ENCODE measurements at places on chromosomes 3 and 15.

DNA sequence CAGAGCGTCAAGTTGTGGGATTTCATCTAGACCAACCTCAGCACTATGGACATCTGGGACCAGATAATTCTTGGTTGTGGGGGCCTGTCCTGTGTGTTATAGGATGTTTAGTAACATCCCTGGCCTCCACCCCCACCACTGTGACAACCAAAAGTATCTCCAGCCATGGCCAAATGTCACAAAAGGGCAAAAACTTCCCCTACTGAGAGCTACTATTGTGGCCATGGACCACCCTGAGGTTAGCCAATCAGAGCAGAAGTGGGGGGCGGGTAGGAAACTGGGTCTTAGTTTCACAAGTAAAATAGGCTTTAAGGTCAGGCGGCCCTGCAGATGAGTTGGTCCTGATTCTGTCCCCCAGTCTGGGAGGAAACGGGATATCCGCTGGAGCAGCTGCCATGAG is 25.4 kb downstream of the KIF7 start:
- DNase-seq: no peak

DNA sequence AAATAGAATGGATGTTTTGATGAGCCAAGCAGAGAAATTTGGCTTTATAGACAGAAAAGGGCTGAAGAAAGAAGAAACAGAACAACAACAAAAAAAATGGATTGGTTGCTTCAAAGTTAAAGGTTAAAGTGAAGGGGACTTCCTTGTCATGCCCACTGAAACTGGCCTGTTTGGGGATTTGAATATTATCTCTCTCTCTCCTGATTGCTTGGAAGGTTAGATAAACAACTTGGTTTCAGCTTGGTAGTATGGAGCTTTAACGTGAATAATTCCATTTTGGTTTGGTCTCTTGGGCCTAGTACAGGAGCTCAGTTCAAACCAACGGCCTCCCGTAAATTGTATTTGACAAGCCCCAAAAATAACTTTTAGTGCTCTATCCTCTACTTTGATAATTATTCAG is 70.8 kb upstream of the MBNL1 start:
- DNase-seq: no peak

DNA sequence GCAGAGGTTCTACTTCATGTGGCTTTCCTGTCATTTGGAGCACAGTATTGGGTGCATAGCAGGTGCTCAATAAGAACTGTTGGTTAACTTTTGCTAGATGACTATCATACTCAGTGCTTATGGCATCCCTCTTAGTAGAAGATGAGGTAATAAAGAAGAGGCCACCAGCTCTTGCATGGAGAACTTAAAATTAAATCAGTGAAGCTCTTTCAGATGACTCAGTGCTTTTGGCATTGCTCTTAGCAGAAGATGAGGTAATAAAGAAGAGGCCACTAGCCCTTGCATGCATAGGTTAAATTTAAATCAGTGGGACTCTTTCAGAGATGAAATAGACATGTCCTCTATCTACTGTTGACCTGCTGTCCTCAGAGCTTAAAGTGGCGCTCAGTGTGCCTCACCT is 109.4 kb upstream of the FGF7 start:
- no peak for DNase-seq

DNA sequence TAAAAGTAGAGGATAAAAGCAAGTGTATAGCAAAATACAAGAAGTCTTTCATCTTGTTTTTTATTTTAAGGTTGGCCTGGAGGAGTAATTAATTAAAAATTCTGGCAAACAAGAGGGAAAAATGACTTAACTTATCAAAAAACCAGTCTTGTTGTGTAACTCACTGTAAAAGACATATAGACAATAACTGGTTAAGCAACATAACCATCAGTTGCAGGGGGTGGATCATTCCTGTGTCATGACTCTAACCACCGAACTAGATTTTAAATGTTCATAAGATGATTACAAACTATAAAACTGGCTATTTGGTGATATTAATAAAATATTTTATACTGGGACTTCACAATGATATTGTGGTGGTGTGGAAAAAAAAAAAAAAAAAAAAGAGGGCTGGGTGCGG is 130.6 kb downstream of the STAG1 start:
- DNase-seq: no peak

- no peak for DNase-seq
These were observed 128.0 kb upstream of the TPM1 start for GRCh38 chr15:62914461-62915079.

DNA sequence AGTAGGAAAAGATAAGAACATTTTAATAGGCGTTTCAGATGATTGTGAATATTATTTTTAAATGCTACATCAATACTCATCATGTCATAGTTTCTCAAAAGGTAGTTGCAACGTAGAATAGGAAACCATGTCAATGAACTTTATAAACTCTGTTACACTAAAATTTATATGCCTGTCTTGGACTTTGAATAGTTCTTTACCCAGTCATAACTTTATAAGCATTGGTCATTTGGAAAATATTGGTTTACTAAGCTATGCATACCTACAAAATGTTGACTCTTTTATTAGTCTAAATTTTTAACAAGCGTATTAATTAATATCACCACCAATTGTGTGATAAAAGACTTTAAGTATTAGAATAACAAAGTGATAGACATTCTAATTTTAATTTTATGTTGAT is 293.5 kb downstream of the CGGBP1 start:
- no peak for DNase-seq

DNA sequence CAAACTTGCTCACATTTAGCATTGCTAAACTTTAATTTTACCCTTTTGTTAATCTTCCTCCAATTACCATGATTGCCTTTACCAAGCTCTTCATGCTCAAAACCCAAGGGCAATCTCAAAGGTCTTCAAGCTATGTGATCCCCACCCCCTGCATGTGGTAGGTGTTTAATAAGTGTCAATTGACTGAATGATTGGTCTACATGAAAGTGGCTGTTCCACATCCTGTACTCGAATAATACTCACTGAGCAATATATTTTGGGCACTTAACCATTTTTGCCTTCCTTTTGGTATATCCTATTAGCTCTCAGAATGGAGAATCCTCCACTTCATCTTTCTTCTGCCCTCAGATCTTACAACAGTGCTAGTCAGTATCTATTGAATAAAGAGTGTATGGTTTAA is 17.1 kb downstream of the RBMS3 start:
- DNase-seq: no peak

GRCh38 chr3:127068111-127068810 is 85.3 kb downstream of the PLXNA1 start:
- no peak for DNase-seq

- DNase-seq: no peak
These were observed 375.4 kb upstream of the PROK2 start for GRCh38 chr3:72160351-72160750.

GRCh38 chr15:94912760-94913159 is 681.4 kb downstream of the MCTP2 start:
- DNase-seq: no peak

- DNase-seq: no peak
These were observed 38.3 kb downstream of the SAXO2 start for GRCh38 chr15:82300883-82301282.

DNA sequence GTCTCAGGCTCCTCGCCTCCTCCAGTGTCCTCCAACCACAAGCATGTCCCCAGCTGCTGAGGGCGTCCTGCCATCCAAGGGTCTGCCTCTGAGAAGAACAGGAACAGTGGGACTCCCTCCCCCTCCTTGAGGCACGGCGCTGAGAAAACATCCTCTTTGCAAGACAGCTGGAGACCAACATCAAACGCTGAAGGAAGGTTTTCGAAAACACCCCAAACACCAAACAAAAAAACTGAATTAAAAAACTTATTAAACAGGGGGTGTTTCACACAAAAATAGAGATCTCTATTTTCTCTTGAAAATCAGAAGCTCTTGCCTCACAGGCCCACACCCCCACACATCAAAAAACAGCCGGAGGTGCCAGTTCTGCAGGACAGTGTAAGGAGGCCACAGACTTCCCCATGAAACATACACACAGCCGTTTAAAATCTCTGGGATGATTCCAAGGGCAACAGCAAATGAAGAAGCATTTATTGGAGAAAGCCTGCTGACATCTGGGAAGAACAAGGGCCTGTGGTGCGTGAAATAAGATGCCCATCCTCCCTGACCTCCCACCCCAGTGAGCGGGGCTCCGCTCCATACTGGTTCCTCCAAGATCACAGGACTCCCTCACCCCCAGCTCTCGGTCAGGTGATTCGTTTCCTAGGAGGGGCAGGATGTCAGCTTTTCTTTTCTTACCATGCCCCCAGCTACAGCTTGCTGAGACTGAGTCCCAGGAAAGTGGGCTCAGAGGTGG is 71.3 kb downstream of the NUP210 start:
- DNase-seq: no peak

- DNase-seq: no peak
These were observed 158.7 kb downstream of the CGGBP1 start for GRCh38 chr3:87900061-87900460.

GRCh38 chr15:62164396-62165103 is 535 bp downstream of the C2CD4B start:
- DNase-seq: no peak

DNA sequence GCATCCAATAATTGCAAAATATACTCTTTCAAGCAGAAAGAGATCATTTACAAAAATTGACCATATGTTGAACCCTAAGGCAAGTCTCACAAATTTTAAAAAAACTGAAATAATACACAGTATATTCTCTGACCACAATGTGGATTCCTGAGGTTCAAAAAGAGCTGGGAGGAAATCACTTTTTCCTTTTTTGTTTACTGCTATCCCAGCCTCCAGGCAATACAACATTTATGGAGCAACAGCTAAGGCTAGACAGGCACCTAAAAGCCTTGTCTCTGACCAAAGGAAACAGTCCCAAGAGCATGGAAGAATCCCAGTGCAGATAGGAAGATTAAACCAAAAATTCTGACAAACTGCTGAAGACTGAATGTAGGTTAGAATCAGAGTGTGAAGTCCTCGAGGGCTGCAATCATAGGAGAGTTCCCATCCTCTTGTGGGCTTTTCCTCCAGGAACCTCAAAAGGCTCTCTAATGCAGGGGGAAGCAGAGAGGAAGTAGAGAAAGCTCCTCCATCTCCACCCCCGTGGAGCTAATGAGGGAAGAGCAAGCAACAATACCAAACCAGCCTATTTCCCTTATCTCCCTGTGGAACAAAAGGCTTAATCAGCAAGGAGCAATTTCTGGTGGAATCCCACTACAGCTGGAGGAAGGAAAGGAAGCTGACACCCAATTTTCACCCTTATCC is 57.0 kb downstream of the TMCC1 start:
- no peak for DNase-seq

- peak; percentile 31 for DNase-seq
These were observed 31.5 kb downstream of the ABHD2 start for GRCh38 chr15:89119489-89120478.
